ENCODE measurements at places on chromosomes 12 and 14. TPM values are rescaled to one million over a fixed set of nuclear protein-coding genes. Genes with fewer than 3 reads are reported as not detected.

The SERPINA12 gene
- total RNA-seq = not detected

The PRB2 gene
- not detected for total RNA-seq

The PPFIA2 gene
- total RNA-seq = not detected

The REP15 gene
- total RNA-seq = 2.0 TPM

The PMCH gene
- not detected for total RNA-seq

The RAB21 gene
- total RNA-seq = 23.0 TPM

Measured in placental pericyte (primary cell).